ENCODE measurements at places on chromosomes 4 and X. TPM values are rescaled to one million over a fixed set of nuclear protein-coding genes. Genes with fewer than 3 reads are reported as not detected.

Gene COL4A6
- 17.7 TPM for total RNA-seq

Gene FAM9B
- not detected for total RNA-seq

- H3K27ac ChIP-seq: no peak overlapping the region
- H3K4me1 ChIP-seq: no peaks in the 10 kb centered on the region
- H3K36me3 ChIP-seq: no peaks in the 10 kb centered on the region
Measured at GRCh38 chr4:138063581-138063980, 178.6 kb downstream of the SLC7A11 start.

DNA sequence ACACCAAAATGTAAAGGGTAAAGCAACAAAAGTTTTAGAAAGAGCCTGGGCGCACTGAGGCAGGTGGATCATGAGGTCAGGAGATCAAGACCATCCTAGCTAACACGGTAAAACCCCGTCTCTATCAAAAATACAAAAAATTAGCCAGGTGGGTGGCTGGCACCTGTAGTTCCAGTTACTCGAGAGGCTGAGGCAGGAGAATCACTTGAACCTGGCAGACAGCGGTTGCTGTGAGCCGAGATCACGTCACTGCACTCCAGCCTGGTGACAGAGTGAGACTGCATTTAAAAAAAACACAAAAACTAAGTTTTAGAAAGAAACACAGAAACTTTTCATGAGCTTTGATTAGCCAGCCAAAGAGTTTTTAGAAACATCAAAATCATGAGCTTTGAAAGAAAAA, 76.5 kb downstream of the APBB2 start:
- H3K4me3 ChIP-seq: no peak overlapping the region
- DNase-seq: no peak
- no peak overlapping the region for H3K27ac ChIP-seq
- peaks cover 45% of the 10 kb centered on the region for H3K4me1 ChIP-seq
- no peaks in the 10 kb centered on the region for H3K36me3 ChIP-seq

GRCh38 chr4:128488055-128488705, 200.6 kb upstream of the PGRMC2 start:
- H3K27ac ChIP-seq: no peak overlapping the region
- no peak overlapping the region for H3K4me3 ChIP-seq
- H3K27me3 ChIP-seq: no peaks in the 10 kb centered on the region
- no peak for DNase-seq
- no peaks in the 10 kb centered on the region for H3K4me1 ChIP-seq

- H3K27ac ChIP-seq: no peak overlapping the region
- H3K4me1 ChIP-seq: no peaks in the 10 kb centered on the region
- H3K4me3 ChIP-seq: no peak overlapping the region
- no peaks in the 10 kb centered on the region for H3K36me3 ChIP-seq
- no peaks in the 10 kb centered on the region for H3K27me3 ChIP-seq
Measured at GRCh38 chrX:36407836-36408235, 488.3 kb downstream of the CFAP47 start.

- no peak overlapping the region for H3K4me3 ChIP-seq
- no peaks in the 10 kb centered on the region for H3K36me3 ChIP-seq
- DNase-seq: no peak
- H3K4me1 ChIP-seq: no peaks in the 10 kb centered on the region
- H3K27me3 ChIP-seq: no peaks in the 10 kb centered on the region
Measured at GRCh38 chrX:8288590-8288989, 117.5 kb upstream of the VCX2 start.

GRCh38 chr4:146545102-146545501, 23.4 kb upstream of the SLC10A7 start:
- no peaks in the 10 kb centered on the region for H3K27me3 ChIP-seq
- H3K4me3 ChIP-seq: no peak overlapping the region
- no peak for DNase-seq
- no peaks in the 10 kb centered on the region for H3K36me3 ChIP-seq

DNA sequence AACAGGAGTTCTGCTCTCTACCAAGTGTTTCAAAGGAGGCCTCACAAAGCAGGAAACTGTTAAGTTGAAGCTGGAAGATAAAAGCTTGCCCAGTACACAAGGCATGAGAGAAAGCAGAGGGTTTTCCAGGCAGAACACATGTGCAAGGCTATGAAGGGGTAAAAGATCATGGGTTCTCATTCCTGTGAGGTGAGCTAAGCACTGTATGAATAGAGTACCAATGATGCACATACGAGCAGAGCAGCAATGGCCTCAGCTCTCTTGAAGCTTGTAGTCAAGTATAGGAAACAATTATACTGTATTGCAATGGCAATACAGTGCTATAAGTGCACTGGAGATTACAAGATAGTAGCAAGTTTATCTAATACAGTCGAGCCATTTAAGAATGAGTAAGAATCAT, 18.0 kb downstream of the TTC29 start:
- no peak overlapping the region for H3K4me3 ChIP-seq
- H3K27me3 ChIP-seq: no peaks in the 10 kb centered on the region
- no peaks in the 10 kb centered on the region for H3K4me1 ChIP-seq
- H3K27ac ChIP-seq: no peak overlapping the region
- no peak for DNase-seq
- H3K36me3 ChIP-seq: no peaks in the 10 kb centered on the region

Measured in right atrium auricular region (tissue), 2 donors.